ENCODE measurements at places on chromosomes 6 and 20. TPM values are rescaled to one million over a fixed set of nuclear protein-coding genes. Genes with fewer than 3 reads are reported as not detected.

The RAB22A gene
- 26.8 TPM for total RNA-seq

The RAE1 gene
- 19.4 TPM for total RNA-seq

The HLA-DPA1 gene
- total RNA-seq = 203 TPM

The RIMS4 gene
- 2.8 TPM for total RNA-seq

The TRERF1 gene
- total RNA-seq = 9.5 TPM

The CDH4 gene
- total RNA-seq = 0.10 TPM

The RAD21L1 gene
- total RNA-seq = not detected

The CST5 gene
- not detected for total RNA-seq

The SLC22A2 gene
- total RNA-seq = not detected

The SIM1 gene
- total RNA-seq = 0.10 TPM

The OXT gene
- total RNA-seq = not detected

The MAK gene
- total RNA-seq = 0.29 TPM

The LIN28B gene
- not detected for total RNA-seq

The MACROD2 gene
- total RNA-seq = 11.2 TPM

The C20orf202 gene
- not detected for total RNA-seq

The PMEPA1 gene
- total RNA-seq = 167 TPM

DNA sequence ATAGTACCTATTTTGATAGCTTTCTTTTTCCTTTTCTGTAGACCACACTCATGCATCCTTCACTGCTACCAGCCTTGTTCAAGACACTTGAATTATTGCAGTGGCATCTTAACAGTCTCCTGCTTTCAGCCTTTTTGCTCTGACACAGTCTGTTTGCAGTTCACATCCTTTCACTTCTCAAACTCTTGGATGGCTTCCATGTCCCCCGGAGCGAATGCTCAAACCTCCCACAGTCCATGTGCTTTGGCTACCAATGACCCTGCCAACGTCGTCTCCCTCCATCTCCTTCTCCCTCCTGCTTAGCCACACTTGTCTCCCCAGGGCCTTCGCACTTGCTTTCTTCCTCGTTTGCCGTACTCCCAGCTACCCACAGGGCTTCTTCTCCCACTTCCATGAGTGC, 270.0 kb upstream of the ZFP64 start:
- no peaks in the 10 kb centered on the region for H3K27me3 ChIP-seq
- no peaks in the 10 kb centered on the region for H3K36me3 ChIP-seq
- no peak for DNase-seq
- H3K4me1 ChIP-seq = no peaks in the 10 kb centered on the region
- no peak overlapping the region for H3K27ac ChIP-seq

DNA sequence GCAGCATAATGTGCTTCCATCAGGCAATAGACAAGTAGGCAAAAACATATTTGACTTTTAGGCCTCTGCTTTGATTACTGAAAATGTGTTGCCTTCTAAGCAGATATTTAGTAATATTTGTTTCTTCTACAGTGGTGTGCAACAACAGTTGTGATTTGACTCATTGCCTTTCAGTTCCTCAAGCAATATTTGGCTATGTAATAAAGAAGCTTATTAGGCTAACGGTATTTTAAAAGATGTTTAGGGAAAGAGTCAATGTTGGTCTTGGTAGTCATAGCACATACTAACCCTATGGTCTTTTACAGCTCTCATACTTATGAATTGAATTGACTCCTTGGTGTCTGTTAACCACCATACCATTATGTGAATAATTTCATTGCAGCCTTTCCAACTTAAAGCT, 124.1 kb downstream of the GRIK2 start:
- H3K4me1 ChIP-seq = no peaks in the 10 kb centered on the region
- no peak for DNase-seq
- no peak overlapping the region for H3K27ac ChIP-seq

DNA sequence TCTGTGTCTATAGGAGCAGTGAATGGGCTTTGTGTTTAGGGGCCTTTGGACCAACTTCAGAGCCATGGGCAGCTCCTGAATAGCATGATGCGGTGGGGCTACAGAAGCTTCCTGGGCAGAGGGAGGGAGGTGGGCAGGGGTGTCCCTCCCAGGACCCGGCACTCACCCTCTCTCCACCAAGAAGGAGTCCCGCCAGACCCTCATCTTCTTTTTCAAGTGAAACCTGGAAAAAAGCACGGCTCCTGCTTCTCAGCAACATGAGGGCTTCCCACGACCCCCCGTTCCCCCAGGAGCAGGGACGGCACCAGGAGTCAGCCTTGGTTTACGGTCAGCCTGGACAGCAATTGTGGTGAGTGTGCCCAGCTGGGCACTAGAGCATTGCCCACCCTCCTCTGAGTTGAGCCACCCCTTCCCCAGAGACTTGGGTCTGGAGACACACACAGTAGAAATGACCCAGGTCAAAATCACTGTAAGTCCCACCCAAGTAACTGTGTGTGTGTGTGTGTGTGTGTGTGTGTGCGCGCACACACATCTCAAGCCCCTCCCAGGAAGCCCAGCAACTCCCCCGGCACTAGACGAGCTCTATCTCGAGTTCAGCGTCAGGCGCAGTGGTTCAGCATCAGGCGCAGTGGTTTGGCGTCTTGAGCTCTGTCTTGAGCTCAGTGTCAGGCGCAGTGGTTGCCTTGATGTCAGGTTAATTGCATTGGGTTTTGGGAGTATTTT, 108.2 kb downstream of the SULF2 start:
- H3K4me1 ChIP-seq = no peaks in the 10 kb centered on the region
- no peaks in the 10 kb centered on the region for H3K27me3 ChIP-seq
- H3K27ac ChIP-seq = no peak overlapping the region
- H3K4me3 ChIP-seq = no peak overlapping the region

GRCh38 chr6:1311400-1312202, at the start of gene FOXQ1:
Gene FOXQ1 (plus strand): TSS chr6:1312098. CDS start chr6:1312705, 607 bp downstream.
- H3K4me1 ChIP-seq = no peaks in the 10 kb centered on the region
- no peak within 1 kb of the TSS for H3K27ac ChIP-seq
- H3K4me3 ChIP-seq = peak within 1 kb of the TSS; percentile 21
- H3K27me3 ChIP-seq = no peaks in the 10 kb centered on the region
- no peak for DNase-seq

GRCh38 chr6:159056003-159056402, 11.2 kb upstream of the TAGAP start:
- no peak for DNase-seq
- no peak overlapping the region for H3K4me3 ChIP-seq
- no peaks in the 10 kb centered on the region for H3K27me3 ChIP-seq

- H3K36me3 ChIP-seq = no peaks in the 10 kb centered on the region
- no peaks in the 10 kb centered on the region for H3K27me3 ChIP-seq
- H3K4me1 ChIP-seq = no peaks in the 10 kb centered on the region
- no peak overlapping the region for H3K27ac ChIP-seq
- no peak for DNase-seq
These were observed 979 bp upstream of the ABCF1 start for GRCh38 chr6:30570263-30570662.

- H3K4me1 ChIP-seq = peaks cover 5% of the 10 kb centered on the region
- no peaks in the 10 kb centered on the region for H3K27me3 ChIP-seq
- H3K36me3 ChIP-seq = no peaks in the 10 kb centered on the region
- H3K4me3 ChIP-seq = no peak overlapping the region
- H3K27ac ChIP-seq = no peak overlapping the region
These were observed 52.3 kb downstream of the PXDC1 start for GRCh38 chr6:3699231-3699630.

GRCh38 chr6:34529665-34530327, 26.3 kb downstream of the SPDEF start:
- H3K27me3 ChIP-seq = no peaks in the 10 kb centered on the region
- H3K4me3 ChIP-seq = no peak overlapping the region
- H3K36me3 ChIP-seq = no peaks in the 10 kb centered on the region
- no peak overlapping the region for H3K27ac ChIP-seq

- peaks cover 2% of the 10 kb centered on the region for H3K4me1 ChIP-seq
- no peaks in the 10 kb centered on the region for H3K36me3 ChIP-seq
- peak overlapping the region; percentile 30 for H3K27ac ChIP-seq
- DNase-seq = peak; percentile 94
These were observed 951 bp downstream of the NRSN2 start for GRCh38 chr20:347640-348484.

- DNase-seq = no peak
- no peaks in the 10 kb centered on the region for H3K36me3 ChIP-seq
- H3K27me3 ChIP-seq = no peaks in the 10 kb centered on the region
- H3K4me1 ChIP-seq = no peaks in the 10 kb centered on the region
- no peak overlapping the region for H3K4me3 ChIP-seq
- H3K27ac ChIP-seq = no peak overlapping the region
These were observed 167.0 kb upstream of the MYLIP start for GRCh38 chr6:15961635-15962448.

GRCh38 chr6:32462609-32463008, 22.9 kb downstream of the HLA-DRA start:
- no peak overlapping the region for H3K4me3 ChIP-seq
- H3K4me1 ChIP-seq = no peaks in the 10 kb centered on the region
- no peaks in the 10 kb centered on the region for H3K36me3 ChIP-seq
- H3K27me3 ChIP-seq = no peaks in the 10 kb centered on the region
- no peak for DNase-seq
- H3K27ac ChIP-seq = no peak overlapping the region

- DNase-seq = peak; percentile 93
- H3K27ac ChIP-seq = no peak within 1 kb of the TSS
- no peaks in the 10 kb centered on the region for H3K4me1 ChIP-seq
- H3K4me3 ChIP-seq = peak within 1 kb of the TSS; percentile 85
- H3K27me3 ChIP-seq = no peaks in the 10 kb centered on the region
These were observed at the start of gene PGBD1 for GRCh38 chr6:28281288-28282064. Gene PGBD1 (plus strand): TSS chr6:28281572. CDS start chr6:28283814, 2,242 bp downstream.

- no peak overlapping the region for H3K27ac ChIP-seq
- no peak for DNase-seq
- H3K36me3 ChIP-seq = no peaks in the 10 kb centered on the region
- H3K4me3 ChIP-seq = no peak overlapping the region
- no peaks in the 10 kb centered on the region for H3K4me1 ChIP-seq
These were observed 227.4 kb downstream of the PHACTR1 start for GRCh38 chr6:12944001-12944400.

- no peaks in the 10 kb centered on the region for H3K27me3 ChIP-seq
- DNase-seq = no peak
- H3K4me3 ChIP-seq = no peak overlapping the region
- H3K4me1 ChIP-seq = no peaks in the 10 kb centered on the region
- no peak overlapping the region for H3K27ac ChIP-seq
- H3K36me3 ChIP-seq = no peaks in the 10 kb centered on the region
These were observed 51.2 kb downstream of the LGSN start for GRCh38 chr6:63268574-63268973.

DNA sequence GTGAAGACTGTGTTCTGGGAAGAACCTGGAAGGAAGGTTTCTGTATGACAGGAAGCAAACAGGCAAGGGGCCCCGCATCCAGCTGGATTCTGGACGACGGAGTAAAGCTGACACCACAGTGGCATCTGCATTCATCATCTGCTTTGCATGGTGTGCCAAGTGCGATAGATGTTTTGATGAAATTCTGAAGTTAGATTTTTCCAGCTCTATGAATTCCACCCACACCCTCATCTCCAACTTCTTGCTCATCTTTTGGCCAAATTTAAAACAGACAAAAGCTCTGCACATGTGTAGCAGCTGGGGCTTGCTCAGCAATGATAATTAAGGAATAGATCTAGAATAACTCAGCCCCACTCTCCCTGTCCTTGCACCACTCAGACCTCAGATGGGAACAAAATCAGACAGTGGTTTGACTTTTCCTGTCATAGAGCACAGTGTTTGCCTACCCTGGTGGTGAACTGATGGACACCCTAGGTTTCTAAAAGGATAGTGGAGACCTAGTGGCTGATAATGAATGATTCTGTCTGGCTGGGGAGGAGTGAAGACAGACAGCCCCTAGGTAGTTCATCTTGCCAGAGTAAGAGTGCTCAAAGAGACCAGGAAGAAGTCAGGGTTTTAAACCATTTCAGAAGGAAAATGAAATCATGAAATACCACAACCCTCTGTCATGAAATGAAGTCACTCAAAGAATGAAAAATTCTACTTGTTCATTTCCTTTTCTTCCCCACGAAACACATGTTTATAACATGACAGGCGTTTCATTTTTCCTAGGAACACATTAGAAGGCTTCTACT, 85.8 kb downstream of the BCAS1 start:
- no peaks in the 10 kb centered on the region for H3K4me1 ChIP-seq
- DNase-seq = no peak
- no peaks in the 10 kb centered on the region for H3K36me3 ChIP-seq
- H3K27ac ChIP-seq = no peak overlapping the region
- H3K4me3 ChIP-seq = no peak overlapping the region
- peaks cover 2% of the 10 kb centered on the region for H3K27me3 ChIP-seq

- H3K4me3 ChIP-seq = no peak overlapping the region
- no peaks in the 10 kb centered on the region for H3K36me3 ChIP-seq
These were observed 18.8 kb upstream of the FRMD1 start for GRCh38 chr6:168097621-168098430.

DNA sequence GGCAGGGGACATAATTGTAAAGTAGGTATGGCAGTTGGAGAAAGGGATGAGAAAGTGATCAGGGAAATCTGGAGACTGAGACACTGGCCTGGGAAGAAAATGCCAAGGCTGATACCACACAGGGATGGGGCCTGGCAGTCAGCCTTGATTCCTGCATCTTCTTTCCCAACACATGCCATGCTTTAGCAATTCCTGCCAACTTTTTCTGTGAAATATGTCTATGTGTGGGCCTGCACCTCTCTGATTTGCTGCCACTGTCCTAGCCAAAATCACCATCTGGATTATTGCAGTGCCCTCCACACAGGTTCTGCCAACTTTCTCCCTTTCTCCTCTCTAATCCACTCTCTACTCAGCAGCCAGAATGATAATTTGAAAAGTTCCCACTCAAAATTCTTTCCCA, 759.8 kb upstream of the CITED2 start:
- H3K4me3 ChIP-seq = no peak overlapping the region
- no peaks in the 10 kb centered on the region for H3K4me1 ChIP-seq
- no peak overlapping the region for H3K27ac ChIP-seq
- H3K27me3 ChIP-seq = no peaks in the 10 kb centered on the region

- H3K4me1 ChIP-seq = peaks cover 5% of the 10 kb centered on the region
- H3K27me3 ChIP-seq = no peaks in the 10 kb centered on the region
- H3K27ac ChIP-seq = peak overlapping the region; percentile 15
- no peaks in the 10 kb centered on the region for H3K36me3 ChIP-seq
- no peak overlapping the region for H3K4me3 ChIP-seq
These were observed 136.6 kb downstream of the GMDS start for GRCh38 chr6:2108700-2109306.

- H3K4me3 ChIP-seq = no peak overlapping the region
- no peaks in the 10 kb centered on the region for H3K27me3 ChIP-seq
- no peaks in the 10 kb centered on the region for H3K4me1 ChIP-seq
- no peak overlapping the region for H3K27ac ChIP-seq
- no peaks in the 10 kb centered on the region for H3K36me3 ChIP-seq
These were observed 50.0 kb downstream of the BPIFB1 start for GRCh38 chr20:33332905-33333456.

- H3K4me1 ChIP-seq = no peaks in the 10 kb centered on the region
- H3K27ac ChIP-seq = no peak overlapping the region
- DNase-seq = no peak
These were observed 8.1 kb downstream of the CFAP61 start for GRCh38 chr20:20060234-20060998.

GRCh38 chr6:33672808-33673207, 38.7 kb downstream of the UQCC2 start:
- DNase-seq = peak; percentile 94
- H3K27ac ChIP-seq = no peak overlapping the region
- no peaks in the 10 kb centered on the region for H3K36me3 ChIP-seq
- no peaks in the 10 kb centered on the region for H3K27me3 ChIP-seq
- H3K4me3 ChIP-seq = no peak overlapping the region
